HS-27A (cell line): ENCODE measurements at places on chromosomes 3 and 15.

GRCh38 chr3:52407779-52408178, 37.1 kb downstream of the SEMA3G start:
- no peak for DNase-seq

GRCh38 chr15:54102704-54103103, 124.5 kb downstream of the UNC13C start:
- DNase-seq, result no peak

DNA sequence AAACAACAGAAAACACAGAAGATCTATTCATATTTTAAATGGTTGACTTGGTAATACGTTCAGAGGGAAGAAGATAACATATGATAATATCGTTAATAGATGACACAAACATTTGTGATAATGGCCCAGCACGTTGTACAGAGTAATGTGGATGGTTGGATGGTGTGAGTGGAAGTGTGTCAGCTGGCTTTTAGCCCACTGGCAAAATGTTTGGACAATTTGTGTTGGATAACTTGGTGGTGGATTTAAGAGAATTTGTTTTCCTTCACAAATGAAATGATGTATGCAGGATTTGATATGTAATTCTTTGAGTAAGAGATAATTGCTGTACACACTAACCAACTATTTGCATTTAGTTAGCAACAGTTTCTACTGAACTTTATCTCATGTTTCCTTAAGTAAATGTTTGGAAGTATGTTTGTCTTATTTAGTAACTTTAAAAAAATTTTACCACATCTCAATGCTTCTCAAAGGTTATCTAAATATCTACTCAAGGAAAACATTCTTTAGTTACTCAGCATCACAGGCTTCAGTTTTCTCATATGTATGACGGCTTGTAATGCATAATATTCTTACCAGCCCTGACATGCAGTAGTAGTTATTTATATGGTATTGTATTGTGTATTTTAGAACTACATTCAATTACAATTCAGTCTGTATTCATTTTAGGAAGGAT, 328.5 kb upstream of the GOLIM4 start:
- peak; percentile 49 for DNase-seq

DNA sequence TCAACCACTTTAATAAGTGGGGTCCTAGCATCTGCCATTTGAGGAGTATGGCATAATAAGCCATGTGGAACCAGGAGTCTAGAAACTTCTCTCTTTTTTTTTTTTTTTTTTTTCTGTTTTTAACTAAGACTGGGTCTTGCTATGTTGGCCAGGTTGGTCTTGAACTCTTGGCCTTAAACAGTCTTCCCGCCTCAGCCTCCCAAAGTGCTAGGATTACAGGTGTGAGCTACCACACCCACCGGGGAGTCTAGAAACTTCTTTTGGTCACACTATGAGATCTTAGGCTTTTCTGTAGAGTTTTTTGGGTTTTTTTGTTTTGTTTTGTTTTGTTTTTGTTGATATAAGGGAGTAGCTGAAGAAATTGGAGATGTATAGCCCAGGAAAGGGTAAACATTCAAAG, 52.9 kb downstream of the ZBTB38 start:
- no peak for DNase-seq

GRCh38 chr15:79380755-79381497, 51.2 kb upstream of the MINAR1 start:
- DNase-seq, result peak; percentile 39

- DNase-seq, result no peak
These were observed 81.5 kb downstream of the SMAD3 start for GRCh38 chr15:67146875-67147381.

- DNase-seq, result peak; percentile 83
These were observed 32.8 kb downstream of the AKAP13 start for GRCh38 chr15:85412956-85413854.
